ENCODE measurements at places on chromosomes 3 and 15. TPM values are rescaled to one million over a fixed set of nuclear protein-coding genes. Genes with fewer than 3 reads are reported as not detected.

The CDCP1 gene
- 2.2 TPM for total RNA-seq

- no peak for DNase-seq
These were observed 100.7 kb downstream of the SNRPN start for GRCh38 chr15:25055356-25056068.

- DNase-seq: no peak
These were observed 124.3 kb downstream of the MYLK start for GRCh38 chr3:123759871-123760270.

The OIP5 gene
- 15.2 TPM for total RNA-seq

Data from activated CD4-positive, alpha-beta memory T cell treated with anti-CD3 and anti-CD28 coated beads, Interleukin-2, amount 10 ng/mL, durations not matched to agents 7 days and 5 days (primary cell).